ENCODE measurements at places on chromosomes 4 and X. TPM values are rescaled to one million over a fixed set of nuclear protein-coding genes. Genes with fewer than 3 reads are reported as not detected.

RBMXL3 gene
- polyA plus RNA-seq, result not detected

CFAP47 gene
- 0.58 TPM for polyA plus RNA-seq

GRCh38 chrX:81280148-81280547 lies 78.2 kb downstream of the SH3BGRL start:
- DNase-seq, result no peak

DNA sequence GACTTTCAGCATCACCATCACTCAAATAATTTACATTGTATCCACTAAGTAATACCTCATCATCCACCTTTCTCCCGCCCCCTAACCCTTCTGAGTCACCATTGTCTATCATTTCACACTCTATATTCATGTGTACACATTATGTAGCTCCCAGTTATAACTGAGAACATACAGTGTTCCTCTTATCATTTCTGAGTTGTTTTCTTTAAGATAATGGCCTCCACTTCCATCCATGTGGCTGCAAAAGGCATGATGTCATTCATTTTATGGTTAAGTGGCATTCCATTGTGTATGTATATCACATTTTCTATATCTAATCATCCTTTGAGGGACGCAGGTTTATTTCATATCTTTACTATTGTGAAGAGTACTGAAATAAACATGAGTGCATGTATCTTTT lies 14.6 kb upstream of the NDST4 start:
- no peak for DNase-seq

GRCh38 chr4:137626942-137627738 lies 94.8 kb upstream of the PCDH18 start:
- no peak for DNase-seq

GRCh38 chr4:81454499-81454898 lies 17.2 kb downstream of the RASGEF1B start:
- DNase-seq, result no peak

DNA sequence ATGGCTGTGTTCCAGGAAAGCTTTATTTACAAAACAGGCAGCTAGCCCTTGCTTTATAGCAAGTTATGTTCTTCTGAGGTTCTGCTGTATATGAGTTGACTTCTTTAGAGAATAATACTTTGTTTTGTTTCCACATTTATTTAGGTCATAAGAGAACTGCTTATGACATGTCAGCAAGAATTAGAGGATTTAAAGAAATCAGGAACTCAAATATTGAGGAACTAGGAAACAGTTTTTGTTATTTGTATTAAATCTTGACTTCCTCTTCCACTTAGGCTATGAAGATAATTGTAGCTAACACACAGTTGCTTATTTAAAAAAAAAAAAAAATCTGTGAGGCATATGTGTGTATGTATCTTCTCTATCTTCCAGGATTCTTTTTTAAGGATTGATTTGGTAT lies 14.3 kb downstream of the ZRSR2 start:
- no peak for DNase-seq

- no peak for DNase-seq
These were observed 200.5 kb upstream of the ANK2 start for GRCh38 chr4:112848911-112849310.

DNA sequence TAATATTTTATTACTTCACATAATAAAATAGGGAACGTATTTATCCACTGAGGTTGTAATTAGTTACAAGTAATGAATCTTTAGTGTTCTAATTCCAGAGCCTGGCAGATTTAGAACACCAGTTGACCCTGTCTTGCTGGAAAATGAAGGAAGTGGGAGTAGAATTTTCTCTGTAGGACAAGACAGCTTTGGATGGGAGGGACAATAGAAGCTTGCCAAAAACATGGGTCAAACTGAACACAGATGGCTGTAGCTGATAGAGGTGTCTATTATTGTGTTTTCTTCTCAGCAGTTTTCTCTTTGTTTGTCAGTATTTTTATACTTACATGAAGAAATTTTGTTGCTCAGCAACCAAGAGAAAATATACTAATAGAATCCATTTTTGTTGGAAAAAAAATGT lies 20.2 kb downstream of the FAT4 start:
- peak; percentile 71 for DNase-seq
